ENCODE measurements at places on chromosomes 7 and 10.

- no peak for DNase-seq
Measured at GRCh38 chr10:110307805-110308204, 3.1 kb upstream of the SMNDC1 start.

- no peak for DNase-seq
Measured at GRCh38 chr10:33042565-33042964, 84.5 kb upstream of the ITGB1 start.

GRCh38 chr10:116752563-116752962, 10.2 kb upstream of the HSPA12A start:
- DNase-seq, result no peak

DNA sequence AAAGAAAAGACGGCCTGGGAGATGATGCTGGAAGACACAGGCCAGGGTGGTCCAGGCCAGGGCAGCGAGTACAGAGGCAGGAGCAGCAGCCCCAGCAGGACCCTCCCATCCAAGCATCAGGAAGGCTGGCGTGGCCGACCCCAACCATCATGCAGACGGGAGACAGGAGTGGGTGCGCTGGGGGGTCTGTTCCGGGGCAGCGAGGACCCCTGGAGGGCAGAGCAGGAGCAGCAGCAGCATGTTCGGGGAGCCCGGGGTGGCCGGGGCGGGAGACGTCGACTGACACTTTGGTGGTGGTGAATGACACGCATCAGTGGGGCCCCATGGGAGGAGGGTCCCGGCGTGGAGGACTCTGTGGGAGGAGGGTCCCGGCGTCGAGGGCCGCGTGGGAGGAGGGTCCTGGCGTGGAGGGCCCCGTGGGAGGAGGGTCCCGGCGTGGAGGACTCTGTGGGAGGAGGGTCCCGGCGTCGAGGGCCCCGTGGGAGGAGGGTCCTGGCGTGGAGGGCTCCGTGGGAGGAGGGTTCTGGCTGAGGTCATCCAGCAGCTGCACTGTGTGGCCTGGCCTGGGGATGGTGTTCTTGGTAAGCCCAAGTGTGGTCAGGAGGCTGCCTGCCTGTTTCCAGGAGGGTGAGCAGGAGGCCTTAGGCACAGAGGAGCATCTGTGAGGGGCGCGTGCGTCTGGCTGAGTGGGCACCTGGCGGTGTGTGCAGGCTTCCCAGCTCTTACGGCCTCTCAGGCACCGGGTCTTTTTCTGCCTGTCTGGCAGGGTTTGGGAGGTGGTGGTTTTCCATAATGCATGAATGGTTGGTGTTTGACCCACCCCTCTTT, 38.9 kb downstream of the FAM20C start:
- DNase-seq, result no peak

GRCh38 chr7:12777257-12777656, 89.8 kb downstream of the ARL4A start:
- DNase-seq, result no peak

GRCh38 chr10:30967650-30968410, 63.8 kb downstream of the ZNF438 start:
- no peak for DNase-seq

GRCh38 chr10:34826221-34826620, 11.1 kb upstream of the PARD3 start:
- DNase-seq, result no peak

- DNase-seq, result no peak
Measured at GRCh38 chr10:93718937-93719725, 16.7 kb upstream of the FRA10AC1 start.

DNA sequence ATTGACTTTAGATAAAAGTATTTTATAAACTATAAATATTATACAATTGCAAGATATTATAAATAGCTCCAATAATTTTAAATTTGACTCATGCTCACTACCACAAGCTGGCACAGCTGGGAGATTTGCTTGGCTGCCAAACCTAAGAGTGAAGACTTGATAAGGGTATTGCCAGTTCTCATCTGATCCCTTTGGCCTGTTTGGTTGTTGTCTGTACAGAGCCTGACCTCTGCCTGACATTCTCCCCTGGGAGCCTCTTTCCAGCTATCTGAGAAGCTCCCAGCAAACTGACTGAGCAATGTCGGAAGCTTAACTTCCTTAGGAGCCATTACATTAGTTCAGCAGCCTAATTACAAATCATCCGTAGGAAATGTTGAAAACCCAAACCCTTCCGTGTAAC, 10.2 kb upstream of the LMOD2 start:
- no peak for DNase-seq

- no peak for DNase-seq
Measured at GRCh38 chr7:106538638-106539037, 122.3 kb downstream of the CCDC71L start.

- DNase-seq, result no peak
Measured at GRCh38 chr10:123848564-123849457, 42.8 kb downstream of the CPXM2 start.

GRCh38 chr10:27743012-27743876, 2.4 kb downstream of the MKX start:
- DNase-seq, result no peak

- no peak for DNase-seq
Measured at GRCh38 chr10:6399231-6399741, 180.8 kb downstream of the PRKCQ start.

- no peak for DNase-seq
Measured at GRCh38 chr7:87000344-87000743, 59.1 kb downstream of the ELAPOR2 start.

DNA sequence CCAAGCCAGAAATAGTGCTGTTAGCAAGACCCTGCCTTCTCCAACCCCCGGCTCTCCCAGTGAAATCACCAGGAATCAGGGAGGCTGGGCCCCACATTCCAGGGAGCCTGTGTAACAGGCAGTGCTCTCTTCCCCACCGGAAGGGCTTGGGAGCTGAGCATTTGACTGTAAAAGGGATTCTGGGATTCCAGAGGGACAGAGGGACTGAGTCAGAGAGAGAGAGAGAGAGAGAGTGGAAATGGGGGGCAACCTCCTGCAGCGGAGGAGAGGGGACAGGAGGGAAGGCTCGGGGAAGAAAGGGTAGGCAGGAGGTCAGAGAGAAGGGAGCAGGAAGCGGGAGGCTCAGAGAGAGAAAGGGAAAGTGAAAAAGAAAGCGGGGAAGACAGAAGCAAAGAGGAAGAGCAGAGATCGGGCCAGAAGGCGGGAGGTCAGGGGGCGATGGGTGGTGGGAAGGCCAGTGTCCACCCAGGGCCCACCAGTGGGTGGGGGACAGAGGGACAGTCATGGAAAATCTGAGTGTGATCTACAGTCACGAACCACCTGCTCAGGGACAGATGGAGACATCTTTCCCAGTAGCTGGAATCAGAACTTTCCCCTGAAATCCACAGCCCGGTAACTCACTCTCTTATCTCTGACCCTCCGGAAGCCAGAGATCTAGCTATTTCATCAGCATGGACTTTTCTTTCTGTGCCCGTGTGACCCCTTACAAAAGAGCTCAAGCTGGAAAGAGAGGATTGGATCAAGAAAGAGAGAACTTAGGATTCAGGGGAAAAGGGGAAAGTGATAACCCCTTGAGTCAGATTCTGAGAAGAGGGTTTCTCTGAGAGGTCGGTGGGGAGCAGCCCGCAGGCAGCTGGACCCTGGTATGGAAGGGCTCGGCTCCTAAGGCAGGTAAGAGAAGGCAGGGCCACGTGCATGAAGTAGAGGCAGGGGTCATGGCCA, 4.6 kb upstream of the SERPINE1 start:
- DNase-seq, result no peak

DNA sequence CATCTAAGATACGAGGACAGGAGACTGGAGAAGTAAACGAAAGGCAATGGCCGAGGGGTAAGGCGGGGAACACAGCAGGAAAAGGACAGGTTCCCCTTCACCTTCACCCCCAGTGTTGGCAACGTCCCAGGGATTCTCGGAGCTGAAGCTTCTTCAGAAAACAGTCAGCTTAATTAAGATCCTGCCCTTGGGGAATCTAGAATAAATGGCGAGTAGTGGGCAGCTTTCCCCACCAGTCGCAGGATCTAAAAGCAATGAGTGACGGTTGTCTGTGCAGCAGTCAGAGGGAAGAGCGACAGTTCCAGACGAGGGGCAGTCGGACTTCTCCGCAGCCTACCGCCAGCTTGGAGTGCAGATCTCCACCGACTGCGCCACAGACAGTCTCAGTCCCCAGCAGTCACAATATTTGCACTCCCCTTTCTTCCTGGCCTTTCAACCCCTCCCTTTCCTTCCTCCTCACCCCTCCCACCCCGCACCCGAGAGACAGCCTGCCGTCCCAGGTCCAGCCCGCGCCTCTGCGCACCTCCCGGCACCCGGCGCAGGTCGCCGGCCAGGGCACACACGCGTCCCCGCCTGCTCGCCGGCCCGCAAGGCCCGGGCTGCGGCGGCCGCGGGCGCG, 10.9 kb upstream of the SP8 start:
- DNase-seq, result peak; percentile 82

GRCh38 chr10:99880080-99880835, 97.8 kb downstream of the ABCC2 start:
- DNase-seq, result no peak

DNA sequence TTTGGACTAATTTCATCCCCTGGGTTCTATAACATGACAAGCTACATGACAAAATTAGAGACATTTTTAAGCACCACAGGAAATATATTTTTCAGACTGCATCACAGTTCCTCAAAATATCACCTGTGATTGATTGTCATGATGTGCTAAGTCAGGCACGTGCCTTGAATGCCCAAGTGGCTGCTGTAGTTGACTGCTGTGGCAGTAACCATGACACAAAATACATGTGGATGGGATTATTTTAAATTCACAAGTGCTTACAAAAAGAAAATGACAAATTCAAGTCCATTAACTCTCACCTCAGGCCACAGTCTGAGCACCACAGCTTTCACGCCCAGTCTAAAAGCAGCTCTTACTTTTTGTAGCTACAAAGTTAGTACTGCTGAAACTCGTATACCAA, 45.5 kb downstream of the TNPO3 start:
- DNase-seq, result no peak

Data from NCI-H1092 treated with DMSO at 0.1 percent for 48 hours (cell line).